ENCODE measurements at places on chromosomes 7 and 10. TPM values are rescaled to one million over a fixed set of nuclear protein-coding genes. Genes with fewer than 3 reads are reported as not detected.

Gene CNTNAP2
- not detected for total RNA-seq

Gene OR2A42
- total RNA-seq, result not detected

Gene FAM237B
- not detected for total RNA-seq

Gene SPAG6
- total RNA-seq, result not detected

Gene BTBD16
- total RNA-seq, result not detected

Gene PIK3AP1
- under 0.01 TPM for total RNA-seq

Gene KCNMA1
- total RNA-seq, result 9.8 TPM

Gene KCNH2
- total RNA-seq, result 0.08 TPM

Data from smooth muscle cell of the coronary artery (primary cell).